ENCODE measurements at places on chromosomes 2 and 18.

- DNase-seq, result no peak
These were observed 70.3 kb upstream of the DSG1 start for GRCh38 chr18:31247574-31248199.

DNA sequence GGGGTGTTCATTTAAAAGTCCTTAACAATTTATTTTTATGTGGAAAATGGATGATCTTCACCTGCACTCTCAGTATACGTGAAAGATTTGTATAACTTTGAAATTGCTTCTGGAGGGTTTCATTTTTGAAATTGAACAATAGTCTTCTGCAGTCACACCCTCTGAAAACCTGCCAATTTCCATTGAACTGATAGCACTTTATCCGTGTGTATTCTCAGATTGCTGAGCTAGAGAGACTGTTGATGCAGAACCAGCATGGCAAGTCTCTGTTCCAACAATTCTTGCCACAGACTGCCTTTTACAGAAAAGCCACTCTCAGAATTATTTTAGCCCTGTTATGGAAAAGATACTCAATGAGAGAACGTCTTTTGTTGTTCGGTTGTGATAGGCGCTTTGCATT is 6.6 kb upstream of the GULP1 start:
- DNase-seq, result no peak

DNA sequence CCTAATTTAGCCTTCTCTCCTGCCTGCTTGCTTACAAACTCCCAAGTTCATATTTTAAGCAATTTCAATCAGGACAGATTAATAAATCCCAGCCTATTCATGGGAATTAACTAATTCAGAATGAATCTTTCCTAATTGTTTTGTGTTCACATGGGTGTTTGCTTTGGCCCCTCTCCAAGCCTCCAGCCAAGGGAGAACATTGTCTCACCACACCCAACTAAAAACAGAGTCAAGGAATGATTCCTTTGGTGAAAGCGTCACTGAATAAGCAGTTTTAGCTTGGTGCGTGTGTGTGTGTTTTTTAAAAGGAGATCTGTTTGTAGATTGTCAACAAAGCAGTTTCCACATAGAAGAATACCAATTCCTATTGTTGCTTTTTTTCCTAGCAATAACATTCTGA is 43.0 kb upstream of the DSG1 start:
- no peak for DNase-seq

GRCh38 chr2:70979180-70979488 is 704 bp downstream of the ANKRD53 start:
- DNase-seq, result no peak

DNA sequence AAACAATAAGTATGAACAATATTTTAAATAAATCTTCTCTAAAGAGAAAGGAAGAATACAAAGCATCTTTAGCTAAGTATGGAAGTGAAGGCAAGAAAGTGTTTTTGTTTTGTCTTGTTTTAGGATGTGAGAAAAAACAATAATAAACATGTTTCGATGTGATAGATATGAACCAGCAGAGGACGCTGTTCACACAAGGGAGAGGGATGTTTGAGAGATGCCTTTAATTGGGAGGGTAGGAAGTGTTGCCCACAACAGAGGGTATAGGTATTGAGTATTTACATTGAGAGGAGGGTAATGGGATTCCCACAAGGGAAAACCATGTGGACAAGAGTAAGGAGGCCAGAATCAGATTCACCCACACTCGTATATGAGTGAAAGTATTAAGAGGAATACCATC is 55.1 kb downstream of the CDH19 start:
- DNase-seq, result no peak

DNA sequence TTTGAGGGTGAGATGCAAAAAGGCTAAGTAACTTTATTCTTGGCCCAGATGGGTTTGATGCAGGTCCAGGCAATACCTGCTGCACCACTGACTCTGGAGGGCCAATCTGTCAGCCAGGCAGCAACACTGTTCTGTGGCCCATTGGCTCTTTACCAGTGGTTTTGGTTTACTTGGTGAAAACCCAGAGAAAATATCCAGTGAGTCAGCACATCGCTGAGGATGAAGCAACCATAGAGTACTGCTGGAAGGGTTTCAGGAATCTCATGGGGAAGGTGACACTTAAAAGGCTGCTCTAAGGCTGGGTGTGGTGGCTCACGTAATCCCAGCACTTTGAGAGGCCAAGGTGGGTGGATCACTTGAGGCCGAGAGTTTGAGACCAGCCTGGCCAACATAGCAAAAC is 192.5 kb upstream of the FAM98A start:
- no peak for DNase-seq

DNA sequence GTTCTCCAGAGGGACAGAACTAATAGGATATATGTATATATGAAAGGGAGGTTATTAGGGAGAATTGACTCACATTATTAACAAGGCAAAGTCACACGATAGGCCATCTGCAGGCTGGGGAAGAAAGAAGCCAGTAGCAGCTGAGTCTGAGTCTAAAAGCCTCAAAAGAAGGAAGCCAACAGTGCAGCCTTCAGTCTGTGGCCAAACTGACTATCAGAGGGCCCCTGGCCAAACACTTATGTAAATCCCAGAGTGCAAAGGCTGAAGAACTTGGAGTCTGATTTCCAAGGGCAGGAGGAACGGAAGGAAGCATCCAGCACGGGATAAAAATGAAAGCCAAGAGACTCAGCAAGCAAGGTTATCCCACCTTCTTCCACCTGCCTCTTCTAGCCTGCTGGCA is 108.0 kb upstream of the LDLRAD4 start:
- no peak for DNase-seq

DNA sequence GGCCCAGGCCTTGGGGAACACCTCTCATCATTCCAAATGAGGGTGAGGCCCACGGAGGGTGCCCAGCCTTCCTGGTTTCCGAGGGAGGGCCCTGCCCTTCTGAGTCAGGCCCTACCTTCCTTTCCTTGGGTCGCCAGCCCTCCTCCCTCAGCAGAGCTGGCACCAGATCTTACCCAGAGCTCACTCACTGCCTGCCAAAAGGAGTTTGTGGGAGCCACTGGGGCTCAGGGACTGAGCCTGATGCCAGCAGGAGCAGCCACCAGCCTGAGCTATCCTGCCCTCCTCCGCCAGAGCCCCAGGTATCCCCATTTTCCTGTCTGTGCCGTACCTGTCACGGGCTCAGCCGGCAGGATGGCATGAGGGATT is 64.1 kb downstream of the NRP2 start:
- no peak for DNase-seq

- no peak for DNase-seq
These were observed 97.2 kb downstream of the SMAD7 start for GRCh38 chr18:48853588-48853987.

GRCh38 chr2:120517751-120518469 is 172.0 kb downstream of the INHBB start:
- no peak for DNase-seq

DNA sequence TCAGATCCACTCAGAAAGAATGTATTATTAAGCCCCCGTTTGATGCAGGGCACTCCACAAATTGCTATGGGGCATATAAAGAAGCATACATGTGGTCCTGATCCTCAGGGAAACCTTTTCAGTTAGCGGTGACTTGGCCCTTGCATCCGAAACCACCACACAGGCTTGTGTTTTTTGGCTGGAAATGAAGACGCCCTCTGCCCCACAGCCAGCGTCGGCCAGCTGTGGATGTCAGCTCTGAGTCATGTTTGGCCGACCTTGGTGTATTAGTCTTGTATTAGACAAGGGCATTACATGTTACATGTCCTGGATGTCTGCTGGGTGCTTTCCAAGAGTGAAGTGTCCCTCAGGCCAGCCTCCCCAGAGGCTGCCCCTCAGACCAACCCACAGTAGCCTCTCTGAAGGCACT is 107.6 kb upstream of the MAP3K20 start:
- no peak for DNase-seq

GRCh38 chr2:195824478-195824877 is 167.5 kb downstream of the SLC39A10 start:
- no peak for DNase-seq

DNA sequence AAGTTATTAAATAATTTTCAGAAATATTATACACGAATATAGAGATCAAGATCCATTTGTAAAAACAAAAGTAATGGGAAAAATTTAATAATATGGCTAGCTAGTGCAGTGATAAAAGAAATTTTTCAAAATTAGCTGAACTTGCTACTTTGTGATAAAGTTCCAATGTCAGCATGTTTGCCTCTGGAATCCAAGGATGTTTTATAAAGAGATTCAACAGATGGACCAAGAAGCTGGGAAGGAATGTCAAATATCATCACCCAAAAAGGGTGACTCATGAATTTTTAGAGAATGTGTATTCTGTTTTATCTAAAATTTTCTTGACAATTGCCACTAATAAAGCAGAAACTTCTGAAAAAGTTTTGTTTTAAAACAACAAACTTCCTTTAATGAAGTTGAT is 95.3 kb downstream of the FSIP2 start:
- no peak for DNase-seq

- DNase-seq, result no peak
These were observed 17.3 kb downstream of the BOLA3 start for GRCh38 chr2:74130211-74130995.

GRCh38 chr2:175576875-175577274 is 395.4 kb upstream of the ATP5MC3 start:
- DNase-seq, result no peak

GRCh38 chr2:149029307-149029965 is 9.1 kb upstream of the LYPD6B start:
- no peak for DNase-seq

GRCh38 chr2:41992671-41993434 is 55.0 kb upstream of the PKDCC start:
- DNase-seq, result no peak

- DNase-seq, result no peak
These were observed 11.8 kb downstream of the CRACDL start for GRCh38 chr2:98924038-98924830.

GRCh38 chr2:60500861-60501260 is 52.6 kb downstream of the BCL11A start:
- DNase-seq, result no peak

GRCh38 chr2:829047-829446 is 121.6 kb upstream of the SNTG2 start:
- no peak for DNase-seq

DNA sequence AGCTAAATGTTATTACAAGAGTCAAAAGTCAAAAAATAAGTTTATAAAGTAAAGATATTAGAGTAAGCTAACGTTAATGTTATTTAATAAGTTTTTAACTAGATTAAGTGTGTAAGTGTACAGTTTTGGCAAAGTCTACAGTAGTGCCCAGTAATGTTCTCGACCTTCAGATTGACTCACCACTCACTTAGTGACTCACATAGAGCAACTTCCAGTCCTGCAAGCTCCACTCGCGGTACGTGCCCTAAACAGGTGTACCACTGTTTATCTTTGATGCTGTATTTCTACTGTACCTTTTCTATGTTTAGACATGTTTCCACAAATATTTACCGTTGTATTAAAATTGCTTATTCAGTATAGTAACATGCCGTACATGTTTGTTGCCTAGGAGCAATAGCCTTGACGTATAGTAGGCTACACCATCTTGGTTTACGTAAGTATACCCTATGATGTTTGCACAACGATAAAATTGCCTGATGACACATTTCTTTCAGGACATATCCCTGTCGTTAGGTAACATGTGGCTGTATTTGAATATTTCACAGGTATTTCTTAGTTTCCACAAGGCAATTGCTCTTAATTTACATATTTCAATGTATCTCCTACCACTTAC is 1641.9 kb upstream of the PIK3C3 start:
- no peak for DNase-seq

DNA sequence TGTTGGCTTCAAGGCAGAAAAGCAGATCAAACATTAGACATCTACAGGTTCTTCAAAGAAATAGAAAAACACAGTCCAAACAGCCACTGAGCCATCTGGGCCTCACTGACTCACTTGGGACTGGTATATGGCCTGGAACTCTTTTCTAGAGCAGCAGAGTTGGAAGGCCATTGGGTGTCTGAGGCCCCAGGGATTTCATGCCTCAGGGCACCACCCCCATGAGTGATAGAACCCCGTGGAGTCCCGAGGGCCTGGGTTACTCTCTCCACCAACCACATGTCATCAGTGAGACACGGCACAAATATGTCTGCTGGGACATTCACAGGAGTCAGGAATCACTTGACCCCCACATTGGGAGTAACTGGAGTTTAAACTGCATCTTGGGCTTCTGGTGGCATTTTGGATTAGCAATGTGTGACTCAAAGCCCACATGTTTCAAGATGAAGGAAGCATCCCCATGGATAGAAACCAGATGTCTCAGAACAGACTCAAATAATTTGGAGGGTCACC is 44.0 kb downstream of the CAPN13 start:
- DNase-seq, result no peak

DNA sequence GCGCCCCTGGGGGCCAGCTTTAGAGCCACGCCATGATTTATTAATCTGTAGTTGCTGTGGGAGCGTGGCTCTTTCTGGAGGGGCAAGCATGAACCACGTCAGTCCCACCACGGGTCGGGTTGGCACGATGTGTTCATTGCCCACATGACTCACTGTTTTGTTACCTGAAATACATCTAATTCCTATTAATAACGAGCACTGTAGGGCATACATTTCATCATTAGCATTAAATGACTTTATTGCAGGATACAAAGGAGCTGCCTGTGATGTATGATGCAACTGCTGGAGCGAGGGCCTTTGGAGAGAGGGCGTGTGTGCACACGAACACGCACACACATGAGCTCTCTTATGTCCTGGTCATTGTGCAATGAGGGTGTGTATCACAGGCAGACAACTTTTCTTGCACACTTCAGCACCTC is 127.0 kb downstream of the INHBB start:
- DNase-seq, result no peak

- no peak for DNase-seq
These were observed 326.7 kb downstream of the SUCLG1 start for GRCh38 chr2:84132370-84132769.

DNA sequence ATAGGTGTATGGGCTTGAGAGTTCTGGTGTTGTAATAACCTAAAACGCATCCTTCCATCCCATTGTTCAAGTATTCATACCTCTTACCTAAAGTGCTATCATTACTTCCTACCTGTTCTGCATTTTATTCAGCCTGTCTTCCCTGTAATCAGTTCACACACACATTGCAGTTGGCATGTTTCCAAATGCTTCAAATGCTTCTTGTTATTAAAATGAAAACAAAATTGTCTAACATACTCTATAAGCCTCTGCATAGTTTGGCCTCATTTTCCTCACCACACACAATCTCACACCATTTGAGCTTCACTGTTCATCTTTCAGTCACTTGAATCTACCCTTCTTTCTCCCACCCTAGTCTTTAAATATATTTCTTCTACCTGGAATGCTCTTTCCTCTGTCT is 1178.2 kb upstream of the NRXN1 start:
- no peak for DNase-seq

- DNase-seq, result no peak
These were observed 24.0 kb downstream of the BIN1 start for GRCh38 chr2:127082974-127083373.

DNA sequence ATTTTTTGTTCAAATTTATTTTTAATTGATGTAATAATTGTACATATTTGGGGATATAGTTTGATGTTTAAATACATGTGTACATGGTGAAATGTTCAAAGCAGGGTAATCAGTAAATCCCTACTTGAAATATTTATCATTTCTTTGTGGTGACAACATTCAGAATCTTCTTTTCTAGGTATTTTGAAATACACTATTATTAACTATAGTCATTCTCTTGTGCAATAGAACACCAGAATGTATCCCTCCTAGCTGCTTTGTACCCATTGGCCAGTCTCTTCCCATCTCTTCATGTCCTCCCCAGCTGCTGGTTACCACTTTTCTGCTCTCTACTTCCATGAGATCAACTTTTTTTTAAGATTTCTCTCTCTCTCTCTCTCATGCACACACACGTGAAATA is 126.5 kb downstream of the ZNF407 start:
- no peak for DNase-seq
